Activated T-cell treated with anti-CD3 and anti-CD28 coated beads for 4 hours (primary cell): ENCODE measurements at places on chromosomes 4 and X.

GRCh38 chr4:20544645-20545044 lies 155.6 kb upstream of the PACRGL start:
- DNase-seq, result no peak

DNA sequence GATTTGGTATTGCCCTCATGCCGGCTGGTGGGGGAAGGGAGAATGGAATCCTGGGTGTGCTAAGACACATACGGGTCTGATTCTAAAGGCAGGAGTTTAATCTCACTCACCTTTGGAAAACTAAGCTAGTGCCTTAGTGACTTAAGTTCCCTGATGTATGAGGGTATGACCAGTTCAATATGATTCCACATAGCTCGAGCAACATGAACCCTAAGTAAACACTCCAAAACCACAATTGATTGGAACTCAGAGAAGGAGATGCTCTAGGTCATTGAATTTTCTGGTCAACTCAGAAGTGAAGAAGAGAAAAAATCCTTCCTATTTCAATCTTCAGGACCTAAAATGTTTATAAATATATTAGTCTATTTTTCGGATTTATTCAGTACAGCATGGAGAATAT lies 420.1 kb upstream of the INTU start:
- no peak for DNase-seq

GRCh38 chr4:2510351-2511259 lies 25.8 kb upstream of the FAM193A start:
- no peak for DNase-seq

GRCh38 chr4:12359420-12359819 lies 930.7 kb upstream of the HS3ST1 start:
- DNase-seq, result no peak

DNA sequence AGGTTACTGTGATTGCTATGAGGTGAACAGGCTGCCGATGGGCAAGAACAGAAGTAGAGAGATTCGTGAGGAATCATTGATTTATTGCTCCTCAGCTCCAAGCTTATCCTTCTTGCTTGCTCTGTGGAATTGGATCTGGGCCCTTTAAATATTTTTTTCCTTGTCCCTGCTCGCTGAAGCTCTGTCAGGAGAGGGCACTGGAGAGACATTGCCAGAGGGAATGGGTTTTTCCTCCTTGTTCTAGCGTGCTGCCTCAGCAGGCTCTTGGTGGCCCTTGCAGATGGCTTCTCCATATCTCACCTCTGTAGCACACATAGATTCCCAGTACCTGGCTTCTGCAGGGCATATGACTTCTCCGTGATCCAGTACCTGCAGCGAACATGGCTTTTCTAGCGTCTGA lies 67.4 kb downstream of the CNGA2 start:
- DNase-seq, result no peak

GRCh38 chr4:157779081-157779480 lies 393.7 kb downstream of the GASK1B start:
- DNase-seq, result no peak

GRCh38 chr4:76622126-76622525 lies 187.1 kb downstream of the SHROOM3 start:
- DNase-seq, result no peak
